ENCODE measurements at places on chromosomes 5 and 9. TPM values are rescaled to one million over a fixed set of nuclear protein-coding genes. Genes with fewer than 3 reads are reported as not detected.

DNA sequence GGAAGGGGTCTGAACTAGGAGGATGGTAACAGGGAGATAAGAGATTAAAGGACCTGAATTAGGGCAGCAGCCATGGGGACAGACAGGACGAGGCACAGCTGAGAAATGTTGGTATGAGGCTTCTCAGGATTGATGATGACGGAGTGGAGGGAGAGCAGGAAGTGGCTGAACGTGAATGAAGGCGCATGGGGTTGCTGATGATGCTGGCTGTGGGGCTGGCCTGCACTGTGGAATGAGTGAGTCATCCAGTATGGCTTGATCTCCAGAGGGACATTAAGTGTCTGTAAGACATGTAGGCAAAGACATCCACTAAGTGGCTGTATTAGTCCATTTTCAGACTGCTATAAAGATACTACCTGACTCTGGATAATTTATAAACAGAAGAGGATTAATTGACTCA, 256.4 kb downstream of the ICE1 start:
- no peak for DNase-seq

- no peak for DNase-seq
These were observed 117.0 kb upstream of the CXCL14 start for GRCh38 chr5:135695656-135696313.

Gene MEGF10
- 0.81 TPM for total RNA-seq

Gene PDE6A
- 3.4 TPM for total RNA-seq

- DNase-seq: no peak
These were observed 62.3 kb upstream of the TGFBR1 start for GRCh38 chr9:99042620-99043019.

Gene SELENOP
- 2,199 TPM for total RNA-seq

- DNase-seq: no peak
These were observed 225.6 kb downstream of the PCSK5 start for GRCh38 chr9:76115982-76116646.

DNA sequence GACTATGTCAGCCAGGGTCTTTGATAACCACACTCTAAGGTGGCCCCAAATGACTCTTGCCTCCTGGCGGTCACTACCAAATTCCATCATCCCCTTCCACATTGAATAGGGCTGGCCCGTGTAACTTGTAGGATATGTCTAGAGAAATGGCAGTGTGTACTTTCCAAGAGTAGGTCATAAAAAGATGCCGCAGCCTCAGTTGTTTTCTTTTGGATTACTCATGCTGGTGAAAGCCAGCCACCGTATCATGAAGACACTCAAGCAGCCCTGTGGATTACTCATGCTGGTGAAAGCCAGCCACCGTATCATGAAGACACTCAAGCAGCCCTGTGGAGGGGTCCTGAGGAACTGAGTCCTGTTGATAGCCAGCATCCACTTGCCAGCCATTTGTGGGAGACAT, 172.0 kb upstream of the TBC1D2 start:
- no peak for DNase-seq

DNA sequence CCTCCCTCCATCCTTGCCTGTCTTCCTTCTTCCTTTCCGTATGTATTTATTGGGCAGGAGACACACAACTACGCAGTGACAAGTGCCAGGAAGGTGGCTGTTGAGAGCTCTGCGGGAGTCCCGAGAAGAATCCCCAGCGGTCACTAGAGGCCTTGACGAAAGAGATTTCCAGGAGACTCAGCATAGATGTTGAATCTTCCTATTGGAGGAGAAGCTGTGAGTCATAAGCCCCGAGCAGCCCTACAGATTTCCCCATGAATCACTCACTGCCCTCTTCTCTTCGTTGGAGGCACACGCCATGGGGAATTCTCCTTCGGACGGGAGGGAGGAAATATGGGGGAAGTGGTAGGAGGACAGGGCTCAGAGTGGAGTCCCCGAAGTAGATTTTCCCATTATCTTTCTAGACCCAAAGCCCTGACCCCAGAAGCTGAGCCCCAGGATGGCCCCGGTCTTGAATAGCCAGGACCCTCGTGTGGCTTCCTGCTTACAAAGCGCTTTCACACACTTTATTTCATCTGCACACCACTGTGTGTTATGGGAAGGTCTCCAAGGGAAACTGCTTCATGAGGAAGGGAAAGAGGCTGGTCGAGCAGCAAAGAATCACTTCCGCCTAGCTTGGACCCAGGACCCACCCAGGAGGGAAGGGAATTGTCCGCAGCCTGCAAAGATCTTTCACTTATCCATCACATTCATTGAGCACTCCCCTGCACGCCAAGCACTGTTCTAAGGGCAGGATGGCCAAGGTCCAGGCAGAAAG, 12.7 kb downstream of the DUSP1 start:
- DNase-seq: no peak

Gene SARDH
- total RNA-seq: 0.23 TPM

- no peak for DNase-seq
These were observed 246.1 kb downstream of the MSX2 start for GRCh38 chr5:174970502-174970901.

Gene ORM2
- total RNA-seq: 1.0 TPM

Gene SLCO4C1
- 2.6 TPM for total RNA-seq

- DNase-seq: no peak
These were observed 37.3 kb upstream of the POMT1 start for GRCh38 chr9:131465401-131465800.

GRCh38 chr9:98742325-98743280, 33.9 kb upstream of the GABBR2 start:
- DNase-seq: no peak

- no peak for DNase-seq
These were observed 447.1 kb upstream of the CDH10 start for GRCh38 chr5:25091921-25092320.

Gene CATSPER3
- 1.3 TPM for total RNA-seq

- no peak for DNase-seq
These were observed 54.2 kb downstream of the KIAA1958 start for GRCh38 chr9:112540800-112541199.

DNA sequence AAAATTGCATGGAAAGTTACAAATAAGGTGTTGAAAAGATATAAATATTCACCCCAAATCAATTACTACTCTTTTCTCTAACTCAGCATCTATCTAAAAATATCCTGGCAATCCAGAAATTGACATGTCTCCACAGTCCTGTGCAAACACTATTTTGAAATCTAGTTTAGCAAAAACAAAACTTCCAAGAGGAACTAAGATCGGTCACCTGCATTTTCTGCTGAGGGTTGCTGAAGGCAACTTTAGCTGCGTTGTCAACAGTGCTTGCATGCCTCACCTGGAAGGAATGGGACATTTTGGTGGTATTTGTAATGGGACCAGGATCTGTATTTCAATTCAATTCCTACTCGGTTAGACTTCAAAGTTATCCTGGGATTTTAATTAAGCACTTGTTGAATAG, 398.3 kb downstream of the NTRK2 start:
- no peak for DNase-seq

Gene P4HA2
- 47.0 TPM for total RNA-seq

Gene CCIN
- 0.25 TPM for total RNA-seq

GRCh38 chr9:7123743-7124142, 366.0 kb downstream of the KDM4C start:
- no peak for DNase-seq

- no peak for DNase-seq
These were observed 20.8 kb downstream of the DNAI1 start for GRCh38 chr9:34479431-34479866.

DNA sequence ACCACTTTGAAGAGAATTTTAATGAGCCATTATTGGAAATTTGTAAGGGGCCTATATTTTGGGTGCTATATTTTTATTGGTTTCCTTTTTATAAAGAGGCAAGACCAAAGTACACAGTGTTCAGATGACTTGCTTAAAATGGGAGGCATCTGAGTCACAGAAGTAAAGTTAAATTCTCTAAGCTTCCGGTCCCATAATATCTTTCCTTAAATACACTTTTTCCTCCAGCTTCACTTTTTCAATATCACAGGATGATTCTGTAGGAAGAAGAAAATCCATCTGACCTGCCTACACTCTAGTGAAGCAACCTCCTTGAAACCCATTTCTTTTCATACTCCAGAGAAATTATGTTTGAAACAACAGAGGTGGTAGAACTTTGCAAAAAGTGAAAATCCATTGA, 274.0 kb downstream of the PIK3R1 start:
- DNase-seq: no peak

All from mucosa of descending colon (tissue), 3 donors.